ENCODE measurements at places on chromosomes 6 and 20. TPM values are rescaled to one million over a fixed set of nuclear protein-coding genes. Genes with fewer than 3 reads are reported as not detected.

GPR63 gene
- 2.5 TPM for total RNA-seq

DNA sequence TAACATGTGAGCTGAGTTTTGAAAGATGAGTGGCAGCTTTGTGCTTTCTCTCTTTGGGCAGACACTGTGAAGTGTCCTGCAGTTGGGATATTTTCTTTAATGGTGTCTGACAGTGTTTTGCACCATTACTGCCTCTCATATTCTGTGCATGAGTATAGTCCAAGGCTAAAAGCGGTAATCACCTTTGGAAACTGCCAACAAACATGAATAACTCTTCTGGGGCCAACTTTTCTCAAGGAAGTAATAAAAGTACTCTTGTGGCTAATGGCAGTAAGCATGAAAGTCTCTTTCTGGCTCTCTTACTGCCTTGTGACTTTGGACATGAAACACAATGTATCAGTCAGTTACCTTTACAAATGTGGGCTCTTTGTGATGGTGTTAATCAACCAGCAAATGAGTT is 91.7 kb upstream of the SOX4 start:
- no peak for DNase-seq

SEMG1 gene
- not detected for total RNA-seq

DNA sequence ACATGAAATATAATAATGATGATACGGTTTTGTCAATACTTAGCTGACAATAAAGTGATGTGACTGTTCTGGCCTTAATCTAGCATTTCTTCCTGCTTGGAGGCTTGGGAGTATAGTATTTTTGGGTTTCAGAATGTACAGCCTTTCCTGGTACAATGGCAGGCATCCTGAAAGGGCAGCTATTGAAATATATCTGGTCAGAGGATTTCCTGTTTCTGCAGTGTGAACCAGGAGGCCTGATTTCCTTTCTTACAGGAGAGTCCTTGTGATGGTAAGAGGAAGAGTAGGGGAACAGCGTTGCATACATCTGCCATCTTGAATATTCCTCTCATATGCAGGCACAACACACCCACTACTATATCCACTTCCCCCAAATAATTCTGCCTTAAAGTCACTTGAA is 93.7 kb downstream of the MYO6 start:
- no peak for DNase-seq

DNA sequence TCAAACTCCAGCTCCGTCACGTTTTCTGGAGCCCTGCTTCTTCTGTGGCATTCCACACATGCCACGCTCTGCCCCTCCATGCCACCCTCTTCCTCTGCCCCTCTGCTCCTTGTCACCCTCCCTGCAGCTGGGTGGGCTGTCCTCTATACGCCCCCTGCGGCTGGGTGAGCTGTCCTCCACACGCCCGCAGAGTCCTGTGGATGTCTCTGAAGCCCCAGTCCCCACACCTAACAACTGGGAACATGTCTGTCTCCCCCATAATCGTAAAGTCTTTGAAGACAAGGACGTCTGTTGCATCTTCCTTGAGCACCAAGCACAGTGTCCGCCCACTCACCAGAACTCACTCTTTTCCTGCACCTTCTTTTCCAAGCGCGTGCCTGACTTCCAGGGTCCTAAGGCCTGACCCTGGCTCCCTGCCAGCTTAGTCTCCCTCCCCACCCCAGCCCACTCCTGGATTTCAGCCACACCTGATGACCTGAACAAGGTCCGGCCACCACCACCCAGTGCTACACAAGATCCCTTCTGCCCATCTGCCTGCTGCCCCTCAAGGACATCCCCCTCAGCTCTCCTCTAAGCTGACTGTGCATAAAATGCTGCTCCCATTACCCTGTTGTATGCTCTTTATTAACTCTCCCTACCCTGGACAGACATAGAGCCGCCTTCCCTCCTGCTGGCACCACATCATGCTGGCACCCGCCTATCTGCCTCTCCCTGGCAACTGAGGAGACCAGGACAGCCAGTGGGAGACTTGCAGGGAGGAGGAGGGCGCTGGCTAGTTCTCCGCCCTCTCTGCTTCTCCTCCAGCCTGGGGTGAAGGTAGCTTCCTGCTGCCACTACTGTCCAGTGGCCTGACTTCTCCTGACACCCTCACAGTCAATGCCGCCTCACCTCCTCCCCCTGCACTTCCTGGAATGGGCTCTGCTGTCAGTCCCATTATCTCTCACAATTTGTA is 10.7 kb upstream of the PRR18 start:
- no peak for DNase-seq

DNA sequence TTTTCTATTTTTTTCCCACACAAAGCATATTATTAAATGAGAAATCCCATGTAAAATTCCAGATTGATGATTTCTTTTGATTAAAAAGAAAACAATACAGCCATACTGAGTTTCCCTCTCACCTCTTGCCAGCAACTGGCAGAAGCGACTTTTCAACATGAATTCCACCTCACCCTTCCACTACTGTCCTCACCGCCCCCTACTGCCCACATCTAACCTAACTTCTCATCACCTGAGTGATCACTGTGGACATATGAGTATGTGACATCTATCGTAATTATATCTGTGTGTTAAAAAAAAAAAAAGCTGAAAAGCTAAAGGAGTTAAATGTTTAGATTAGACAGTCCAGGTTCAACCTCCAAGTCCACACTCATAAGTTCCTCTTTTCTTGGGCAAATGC is 528.6 kb downstream of the PRKN start:
- DNase-seq: no peak

GRCh38 chr20:63238514-63239125 is 2.9 kb downstream of the BIRC7 start:
- DNase-seq: no peak

- no peak for DNase-seq
Observed at GRCh38 chr6:134723081-134723871, 226.6 kb downstream of the ALDH8A1 start.

IL20RA gene
- 21.9 TPM for total RNA-seq

DNA sequence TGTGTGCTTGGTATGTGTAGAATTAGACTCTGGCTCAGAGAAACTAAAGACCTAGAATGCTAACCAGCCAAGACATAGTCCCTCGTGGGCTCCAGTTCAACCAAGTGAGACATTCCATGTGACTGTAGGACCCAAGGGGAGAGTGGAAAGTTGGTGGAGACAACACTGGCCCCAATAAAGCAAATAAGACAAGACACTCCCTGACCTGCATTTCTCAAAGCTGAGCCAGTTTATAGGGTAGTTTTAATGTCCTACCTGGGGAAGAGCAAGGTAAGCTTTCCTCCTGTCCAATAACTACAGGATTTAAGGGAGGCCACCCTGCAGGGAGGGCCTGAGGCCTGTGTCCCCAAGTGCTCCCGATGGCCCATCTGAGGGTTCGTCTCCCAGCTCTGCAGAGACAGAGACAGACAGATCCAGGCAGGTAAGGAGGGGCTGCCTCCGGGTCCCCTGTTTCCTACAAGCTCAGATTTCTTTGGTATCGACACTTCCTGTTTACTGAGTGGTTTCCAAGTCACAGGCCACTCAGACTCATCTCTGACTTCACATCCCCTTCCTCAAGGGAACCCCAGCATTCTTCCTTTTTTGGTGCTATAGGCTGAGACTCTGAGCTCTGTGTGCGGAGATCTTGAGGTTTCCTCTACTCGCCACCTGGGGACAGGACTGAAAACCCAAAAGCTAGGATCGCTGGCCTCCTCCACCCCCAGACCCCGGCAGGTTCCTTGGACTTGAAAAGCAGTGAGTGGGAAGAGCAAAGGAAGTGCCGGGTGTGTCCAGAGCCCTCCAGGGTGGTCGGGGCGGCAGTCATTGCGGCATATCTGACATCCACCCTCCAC is 92.4 kb downstream of the PRND start:
- DNase-seq: no peak

SNAI1 gene
- total RNA-seq: 19.9 TPM

C20orf202 gene
- not detected for total RNA-seq

DNA sequence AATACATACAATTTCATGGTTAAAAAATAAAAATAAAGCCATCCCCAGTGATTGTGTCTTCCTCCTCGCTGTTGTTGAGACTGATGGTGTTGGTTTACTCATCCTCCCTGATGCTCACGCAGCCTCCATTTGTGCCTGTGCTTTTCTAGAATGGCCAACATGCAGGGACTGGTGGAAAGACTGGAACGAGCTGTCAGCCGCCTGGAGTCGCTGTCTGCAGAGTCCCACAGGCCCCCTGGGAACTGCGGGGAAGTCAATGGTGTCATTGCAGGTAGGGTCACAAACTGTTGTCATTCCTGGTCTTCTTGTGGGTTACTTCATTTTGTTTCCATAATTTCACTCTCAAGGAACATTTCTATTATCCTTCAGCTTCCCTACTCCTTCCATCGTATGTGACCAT is 28.0 kb downstream of the CAP2 start:
- DNase-seq: no peak

TRIM10 gene
- not detected for total RNA-seq

GRCh38 chr20:59752704-59753460 is 148.5 kb downstream of the PHACTR3 start:
- DNase-seq: no peak

All from vagina (tissue), 2 donors.